ENCODE measurements at places on chromosomes 1 and 21.

- DNase-seq: no peak
Measured at GRCh38 chr1:246324711-246325110, 182.4 kb downstream of the SMYD3 start.

- DNase-seq: no peak
Measured at GRCh38 chr1:91601554-91602376, 101.1 kb downstream of the CDC7 start.

DNA sequence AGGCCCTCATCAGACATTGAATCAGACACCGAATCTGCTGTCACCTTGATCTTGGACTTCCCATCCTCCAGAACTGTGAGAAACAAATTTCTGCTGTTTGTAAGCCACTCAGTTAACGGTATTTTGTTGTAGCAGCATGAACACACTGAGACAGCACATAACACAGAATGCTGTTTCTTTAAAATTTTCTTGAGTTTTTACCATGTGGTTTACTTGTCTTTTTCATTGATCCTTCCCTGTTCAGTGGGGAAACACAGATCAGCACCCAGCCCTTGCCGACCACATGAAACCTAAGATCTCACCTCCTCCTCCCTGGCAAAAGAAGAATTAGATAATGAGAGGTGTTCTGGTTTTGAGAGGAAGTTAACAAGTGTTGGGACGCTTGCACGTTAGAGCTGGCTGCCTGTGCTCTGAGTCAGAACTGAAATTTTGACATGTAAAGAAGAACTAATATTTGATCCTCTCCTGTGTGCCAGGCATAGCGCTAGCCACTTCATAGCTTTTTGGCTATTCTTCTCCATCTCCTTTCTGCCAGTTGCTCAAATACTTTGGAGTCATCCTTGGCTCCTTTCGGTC lies 179.6 kb downstream of the DHRS3 start:
- DNase-seq: peak; percentile 62

- peak; percentile 8 for DNase-seq
Measured at GRCh38 chr21:46459356-46460112, 843 bp downstream of the DIP2A start.

GRCh38 chr21:34186109-34186719 lies 112.8 kb downstream of the MRPS6 start:
- DNase-seq: no peak

GRCh38 chr1:62621907-62622306 lies 24.6 kb downstream of the ANGPTL3 start:
- no peak for DNase-seq

GRCh38 chr1:7831458-7831857 lies 21.4 kb downstream of the UTS2 start:
- DNase-seq: no peak

DNA sequence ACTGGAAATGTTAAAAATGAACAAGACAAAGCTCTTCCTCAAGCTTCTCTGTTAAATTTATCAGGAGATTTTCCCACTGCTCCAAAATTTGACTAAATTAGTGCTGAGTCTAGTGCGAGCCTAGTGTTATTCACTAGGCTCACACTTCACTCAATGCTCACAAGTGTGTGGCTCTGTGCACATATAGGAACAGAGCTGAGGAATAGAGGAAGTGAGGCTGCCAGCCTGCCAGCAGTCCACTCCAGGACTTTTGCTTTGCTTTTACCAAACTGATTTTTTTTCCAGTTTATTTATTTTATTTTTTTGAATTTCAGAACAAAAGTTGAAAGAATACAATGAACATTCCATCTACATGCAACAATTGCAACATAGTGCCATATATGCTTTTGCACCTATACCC lies 87.2 kb downstream of the VAV3 start:
- DNase-seq: no peak

GRCh38 chr1:9553736-9554144 lies 14.5 kb downstream of the SLC25A33 start:
- DNase-seq: no peak

DNA sequence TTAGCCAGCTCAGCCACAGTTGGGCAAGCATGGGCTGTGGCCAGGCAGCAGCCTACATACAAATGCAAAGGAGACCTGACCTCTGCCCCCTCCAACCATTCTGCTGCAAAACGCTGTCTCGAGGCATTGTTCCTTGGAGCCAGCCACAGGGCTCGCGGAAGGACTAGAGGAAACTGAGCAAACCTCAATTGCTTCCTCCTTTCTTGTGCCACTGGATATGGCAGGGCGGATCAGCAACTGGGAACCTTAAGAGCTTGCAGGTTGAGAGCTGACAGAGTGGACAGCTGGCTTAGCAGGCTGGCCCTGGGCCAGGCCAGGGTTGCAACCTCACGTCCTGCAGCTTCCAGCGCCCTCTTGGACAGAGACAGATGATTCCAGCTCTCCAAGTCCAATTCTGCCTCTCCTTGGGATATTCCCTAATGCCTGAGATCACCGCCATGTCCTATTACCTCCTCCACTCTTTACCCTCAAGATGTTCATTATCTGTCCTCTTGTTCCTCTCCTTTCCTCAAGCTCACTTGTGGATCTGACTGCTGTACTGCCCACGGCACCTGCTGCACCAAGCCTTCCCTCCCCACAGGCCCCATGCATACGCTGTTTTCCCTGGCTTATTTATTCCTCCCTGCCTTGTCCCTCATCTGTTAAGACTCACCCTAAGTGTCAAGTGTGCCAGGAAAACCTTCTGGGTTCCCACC lies 67.5 kb downstream of the SDC3 start:
- no peak for DNase-seq

DNA sequence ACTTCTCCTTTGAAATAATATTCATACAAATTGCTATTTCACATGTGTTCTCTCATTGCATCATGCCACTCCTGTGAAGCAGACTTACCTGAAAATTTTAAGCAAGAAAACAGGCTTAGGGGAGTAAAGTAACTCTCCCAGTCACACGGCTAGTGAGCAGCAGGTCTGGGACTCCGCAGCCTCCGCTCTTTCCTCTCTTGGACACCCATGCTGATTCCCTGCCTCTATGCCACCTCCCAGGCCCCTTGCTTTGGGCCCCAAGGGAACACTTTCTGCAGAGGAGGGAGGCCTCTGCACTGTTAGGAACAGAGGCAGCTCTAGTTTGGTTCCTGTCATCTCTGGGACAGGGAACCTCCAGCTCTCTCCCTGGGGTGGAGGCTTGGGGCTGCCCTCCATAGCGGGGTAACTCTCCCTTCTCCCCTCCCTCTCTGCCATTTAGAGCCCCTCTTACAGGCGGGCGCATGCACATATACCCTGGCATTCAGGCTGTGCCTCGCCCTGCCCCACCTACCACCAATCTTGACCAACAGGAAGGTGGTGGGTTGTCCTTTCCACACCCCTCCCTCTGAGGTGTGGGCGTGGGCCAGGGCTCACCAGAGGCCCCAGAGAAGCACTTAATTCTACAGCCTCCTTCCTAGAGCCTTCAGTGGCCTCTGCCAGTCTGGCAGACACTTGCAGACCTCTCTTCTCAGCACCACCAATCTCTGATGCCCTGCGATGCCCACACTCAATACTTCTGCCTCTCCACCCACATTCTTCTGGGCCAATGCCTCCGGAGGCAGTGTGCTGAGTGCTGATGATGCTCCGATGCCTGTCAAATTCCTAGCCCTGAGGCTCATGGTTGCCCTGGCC lies at the start of gene RXFP4:
TSS of gene RXFP4 (plus strand) at position 646 of the 852 bp plus-strand sequence. CDS start at position 718, 72 bp downstream.
- DNase-seq: no peak

GRCh38 chr1:41866285-41866684 lies 52.4 kb downstream of the HIVEP3 start:
- no peak for DNase-seq

- no peak for DNase-seq
Measured at GRCh38 chr1:202697038-202697437, 13.2 kb downstream of the SYT2 start.

GRCh38 chr1:153364766-153365666 lies 7.4 kb downstream of the S100A9 start:
- no peak for DNase-seq

DNA sequence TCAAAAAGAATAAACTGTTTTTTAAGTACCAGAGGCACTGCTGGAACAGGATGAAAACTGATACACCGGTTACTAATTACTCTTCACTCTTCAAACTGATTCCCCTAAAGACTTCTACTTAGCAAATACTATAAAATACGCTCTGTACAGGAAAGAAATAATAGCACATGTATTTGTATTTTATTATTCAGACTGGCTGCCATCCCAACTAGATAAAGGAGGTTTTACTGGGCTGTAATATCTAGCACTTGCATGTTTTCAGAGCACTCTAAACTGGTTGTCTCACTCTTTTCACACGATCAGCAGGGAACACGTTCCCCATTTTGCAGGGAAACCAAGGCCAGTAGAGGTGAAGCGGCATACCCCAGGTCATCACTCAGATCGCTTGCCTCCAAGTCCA lies 9.2 kb downstream of the SMIM12 start:
- no peak for DNase-seq

DNA sequence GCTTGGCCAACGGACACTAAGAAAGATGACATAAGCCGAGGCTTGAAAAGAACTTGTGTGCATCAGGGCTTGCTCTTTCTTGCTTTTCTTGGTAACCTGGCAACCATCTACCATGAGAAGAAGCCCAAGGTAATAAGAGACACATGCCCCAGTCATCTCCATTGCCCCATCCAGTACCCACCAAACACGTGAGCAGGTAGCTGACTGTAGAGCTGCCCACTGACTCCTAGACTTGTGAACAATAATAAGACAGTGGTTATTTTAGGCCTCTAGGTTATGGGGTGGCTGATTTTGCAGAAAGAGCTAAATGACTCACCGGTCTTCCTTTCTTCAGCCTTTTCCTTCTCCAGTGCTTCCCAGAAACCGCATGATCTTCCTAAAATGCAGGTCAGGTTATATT lies 105.0 kb upstream of the JUN start:
- no peak for DNase-seq

- no peak for DNase-seq
Measured at GRCh38 chr1:202227053-202227672, 33.6 kb downstream of the LGR6 start.

- DNase-seq: no peak
Measured at GRCh38 chr1:119883826-119884225, 12.5 kb downstream of the ADAM30 start.

- DNase-seq: no peak
Measured at GRCh38 chr1:29785554-29785953, 549.2 kb downstream of the PTPRU start.

DNA sequence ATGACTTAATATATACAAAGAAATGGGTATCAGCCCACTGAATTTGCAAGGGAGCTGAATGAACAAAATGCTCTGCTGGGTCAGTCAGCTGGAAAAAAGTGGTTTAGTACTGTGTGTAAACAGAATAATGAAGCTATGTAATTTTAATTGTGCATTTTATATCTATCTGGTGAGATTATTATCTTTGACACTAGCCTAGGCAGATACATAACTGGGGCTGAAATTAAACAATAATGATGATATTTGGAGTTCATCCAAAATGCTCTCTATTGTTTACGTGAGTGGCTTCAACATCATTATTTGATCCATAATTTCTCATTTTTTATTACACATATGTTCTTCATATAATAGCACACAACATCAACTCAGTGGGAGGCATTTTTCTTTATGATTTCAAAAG lies 208.5 kb upstream of the SNX7 start:
- no peak for DNase-seq

DNA sequence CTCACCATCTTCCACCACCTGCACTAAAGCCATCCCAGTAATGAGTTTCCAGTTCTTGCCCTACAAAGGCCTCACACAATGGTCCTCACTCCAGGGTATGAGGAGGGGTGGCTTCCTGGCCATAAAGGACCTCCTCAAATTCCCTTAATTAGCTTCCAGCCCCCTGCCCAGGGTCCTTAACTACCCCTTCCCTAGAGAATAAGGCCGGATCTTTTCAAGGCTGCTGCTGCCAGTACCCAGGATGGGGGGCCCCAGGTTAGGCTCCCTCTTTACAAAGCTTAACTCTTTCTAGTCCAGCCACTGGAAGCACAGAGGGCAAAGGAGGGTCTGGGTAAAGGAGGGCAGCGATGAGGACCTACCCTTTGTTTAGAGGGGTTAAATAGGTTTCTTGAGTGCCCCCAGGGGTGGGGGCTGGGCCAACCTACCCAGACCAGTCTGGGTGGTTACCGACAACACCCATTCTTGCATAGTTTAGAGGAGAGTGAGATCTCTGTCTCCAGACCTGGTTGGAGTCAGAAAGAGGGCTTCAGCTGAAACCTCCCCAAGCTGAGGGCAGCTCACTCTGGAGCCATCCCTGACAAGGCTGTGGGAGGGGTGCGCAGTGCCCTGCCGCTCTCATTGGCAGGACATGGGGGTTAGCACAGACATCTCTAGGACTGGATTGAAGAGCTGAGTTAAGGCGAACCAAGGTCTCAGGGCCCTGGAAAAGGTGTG lies 7.1 kb downstream of the BLACAT1 start:
- DNase-seq: no peak

DNA sequence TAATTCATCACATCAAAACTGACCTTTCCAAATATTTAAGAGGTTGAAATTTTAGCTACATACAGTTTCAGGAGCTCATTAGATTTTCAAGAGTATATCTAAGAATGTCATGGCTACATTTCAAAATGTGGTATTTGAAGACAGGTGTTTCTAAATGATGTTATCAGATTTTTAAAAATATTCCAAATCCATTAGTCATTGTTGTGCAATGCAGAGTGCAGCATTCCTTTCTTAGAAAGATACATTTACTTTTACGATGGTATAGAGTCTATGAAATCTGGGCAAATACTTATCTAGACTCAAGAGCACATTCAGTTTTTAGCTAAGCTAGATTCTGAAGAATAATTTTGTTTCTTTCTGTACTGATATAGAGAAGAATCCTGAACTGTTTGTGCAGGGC lies 230.3 kb downstream of the CHRM3 start:
- DNase-seq: no peak

DNA sequence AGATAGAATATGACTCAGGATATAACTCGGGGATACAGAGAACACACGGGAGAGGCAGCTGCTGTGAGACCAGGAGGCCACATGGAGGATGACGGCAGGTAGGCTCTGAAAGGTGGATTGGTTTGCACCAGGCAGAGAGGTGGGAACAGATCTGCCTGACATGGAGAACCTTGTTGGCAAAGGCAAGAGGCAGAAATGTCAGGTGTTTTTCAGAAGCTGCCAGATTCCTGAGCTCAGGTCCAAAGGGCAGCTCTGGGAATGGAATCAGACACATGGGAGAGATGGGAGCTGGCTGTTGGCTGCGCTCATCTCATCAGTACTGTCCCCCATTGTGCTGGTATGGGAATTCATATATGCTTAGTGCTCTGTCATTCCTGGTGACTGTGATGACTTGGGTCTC lies 19.2 kb downstream of the SYT6 start:
- no peak for DNase-seq
